Activated naive CD4-positive, alpha-beta T cell treated with anti-CD3 and anti-CD28 coated beads, Interleukin-2, amount 10 ng/mL, durations not matched to agents 7 days and 5 days (primary cell): ENCODE measurements at places on chromosomes 7 and 10.
A peak's percentile ranks its signal among the peaks of the same experiment; 100 is the strongest.

DNA sequence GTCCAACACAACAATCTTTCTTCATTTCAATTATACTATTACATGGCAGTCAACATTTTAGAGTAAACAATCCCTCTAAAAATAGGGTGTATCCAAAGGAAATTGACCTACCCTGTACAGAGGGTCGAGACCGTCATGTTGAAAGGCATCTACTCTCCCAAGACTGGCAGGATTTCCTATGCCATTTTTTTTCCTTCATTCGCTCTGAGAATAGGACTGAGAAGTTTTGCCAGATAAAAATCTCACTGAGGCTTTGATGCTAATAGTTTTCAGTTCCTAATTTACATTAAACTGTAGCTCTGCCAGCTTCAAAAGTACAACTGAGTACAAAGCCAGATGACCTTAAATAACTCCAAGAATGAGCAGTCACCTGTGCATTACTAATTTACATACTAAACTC lies 84.5 kb upstream of the SEMA3C start:
- no peaks in the 10 kb centered on the region for H3K27me3 ChIP-seq
- no peak overlapping the region for H3K4me3 ChIP-seq
- no peak overlapping the region for H3K27ac ChIP-seq
- H3K4me1 ChIP-seq = no peaks in the 10 kb centered on the region
- DNase-seq = no peak

DNA sequence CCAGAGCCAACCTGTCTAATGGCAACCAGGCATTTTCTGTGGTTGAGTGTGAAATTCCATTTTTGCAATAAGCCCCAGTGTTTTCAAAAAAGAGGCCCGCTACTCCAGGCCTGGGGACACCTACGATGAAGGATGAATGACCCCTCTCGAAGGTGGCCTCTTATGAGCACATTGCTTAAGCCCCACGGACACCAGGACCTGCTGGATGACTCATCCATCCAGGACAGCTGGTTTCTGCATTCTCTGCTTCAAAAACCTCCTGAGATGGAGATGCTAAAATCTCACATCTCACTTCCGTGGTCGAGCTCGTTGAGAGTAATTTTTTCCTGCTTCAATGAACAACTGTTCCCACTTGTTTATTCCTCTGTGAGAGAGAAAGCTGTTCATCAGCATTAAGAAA lies 150.2 kb upstream of the FZD8 start:
- H3K27ac ChIP-seq = no peak overlapping the region
- no peaks in the 10 kb centered on the region for H3K36me3 ChIP-seq
- no peaks in the 10 kb centered on the region for H3K27me3 ChIP-seq
- no peak for DNase-seq

- DNase-seq = peak; percentile 46
- peaks cover 31% of the 10 kb centered on the region for H3K4me1 ChIP-seq
- peak overlapping the region; percentile 91 for H3K27ac ChIP-seq
- peaks cover 2% of the 10 kb centered on the region for H3K36me3 ChIP-seq
- H3K4me3 ChIP-seq = no peak overlapping the region
- no peaks in the 10 kb centered on the region for H3K27me3 ChIP-seq
Measured at GRCh38 chr7:121530227-121531174, 134.4 kb upstream of the FAM3C start.

- H3K27ac ChIP-seq = peak overlapping the region; percentile 43
- H3K4me3 ChIP-seq = no peak overlapping the region
- DNase-seq = peak; percentile 89
- no peaks in the 10 kb centered on the region for H3K27me3 ChIP-seq
- peaks cover 11% of the 10 kb centered on the region for H3K36me3 ChIP-seq
Measured at GRCh38 chr10:119445311-119445934, 97.1 kb downstream of the RGS10 start.

DNA sequence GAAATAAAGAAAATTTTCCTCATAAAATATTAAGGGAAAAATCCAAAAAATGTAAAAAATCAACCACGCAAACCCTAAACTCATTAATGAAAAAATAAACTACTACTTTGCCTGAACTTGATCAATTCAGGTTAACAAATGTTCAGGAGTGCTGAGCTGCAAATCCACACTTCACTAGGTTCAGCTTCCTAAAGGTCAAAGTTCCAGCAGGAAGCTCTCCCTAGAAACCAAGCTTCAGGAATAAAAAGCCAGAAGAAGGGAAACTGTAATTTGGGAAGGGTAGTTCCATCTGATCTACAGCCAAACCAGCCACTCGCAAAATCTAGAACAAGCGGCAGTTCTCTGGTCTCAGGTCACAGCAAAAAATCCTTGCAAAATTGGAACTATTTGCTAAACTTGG lies 7.8 kb upstream of the NMT2 start:
- no peak overlapping the region for H3K4me3 ChIP-seq
- H3K27ac ChIP-seq = no peak overlapping the region
- H3K4me1 ChIP-seq = peaks cover 23% of the 10 kb centered on the region
- no peak for DNase-seq
- H3K36me3 ChIP-seq = no peaks in the 10 kb centered on the region

DNA sequence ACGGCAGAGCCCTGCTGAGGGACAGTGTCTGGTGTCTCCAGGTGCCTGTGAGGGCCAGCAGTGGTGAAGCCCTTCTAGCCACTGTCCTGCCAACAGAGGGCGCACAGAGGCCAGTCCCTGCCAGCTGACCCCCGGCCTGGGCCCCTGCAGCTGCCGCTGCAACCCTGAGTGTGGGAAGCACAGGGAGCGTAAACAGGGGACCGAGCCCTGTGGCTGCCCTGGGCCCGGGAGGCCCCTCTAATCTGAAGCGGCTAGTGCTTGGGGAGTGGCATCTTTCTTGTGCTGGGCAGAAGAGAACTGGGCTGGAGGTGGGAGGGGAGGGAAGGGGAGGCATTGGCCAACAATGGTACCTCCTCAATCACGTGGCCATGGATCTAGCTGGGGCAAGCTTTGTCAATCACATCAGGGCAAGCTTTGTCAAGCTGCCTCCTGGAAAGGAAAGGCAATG lies 34.6 kb downstream of the TRIM8 start:
- H3K4me1 ChIP-seq = peaks cover 51% of the 10 kb centered on the region
- H3K36me3 ChIP-seq = peaks cover 2% of the 10 kb centered on the region
- no peaks in the 10 kb centered on the region for H3K27me3 ChIP-seq
- H3K27ac ChIP-seq = no peak overlapping the region
- H3K4me3 ChIP-seq = no peak overlapping the region
- DNase-seq = peak; percentile 32

GRCh38 chr7:104895522-104896236 lies 118.3 kb upstream of the KMT2E start:
- H3K4me1 ChIP-seq = peaks cover 7% of the 10 kb centered on the region
- no peak overlapping the region for H3K4me3 ChIP-seq
- no peaks in the 10 kb centered on the region for H3K36me3 ChIP-seq
- DNase-seq = no peak

GRCh38 chr7:22675917-22676343 lies 51.1 kb upstream of the IL6 start:
- peaks cover 97% of the 10 kb centered on the region for H3K4me1 ChIP-seq
- DNase-seq = peak; percentile 77
- H3K36me3 ChIP-seq = peaks cover 25% of the 10 kb centered on the region
- H3K4me3 ChIP-seq = peak overlapping the region; percentile 59
- peak overlapping the region; percentile 95 for H3K27ac ChIP-seq

DNA sequence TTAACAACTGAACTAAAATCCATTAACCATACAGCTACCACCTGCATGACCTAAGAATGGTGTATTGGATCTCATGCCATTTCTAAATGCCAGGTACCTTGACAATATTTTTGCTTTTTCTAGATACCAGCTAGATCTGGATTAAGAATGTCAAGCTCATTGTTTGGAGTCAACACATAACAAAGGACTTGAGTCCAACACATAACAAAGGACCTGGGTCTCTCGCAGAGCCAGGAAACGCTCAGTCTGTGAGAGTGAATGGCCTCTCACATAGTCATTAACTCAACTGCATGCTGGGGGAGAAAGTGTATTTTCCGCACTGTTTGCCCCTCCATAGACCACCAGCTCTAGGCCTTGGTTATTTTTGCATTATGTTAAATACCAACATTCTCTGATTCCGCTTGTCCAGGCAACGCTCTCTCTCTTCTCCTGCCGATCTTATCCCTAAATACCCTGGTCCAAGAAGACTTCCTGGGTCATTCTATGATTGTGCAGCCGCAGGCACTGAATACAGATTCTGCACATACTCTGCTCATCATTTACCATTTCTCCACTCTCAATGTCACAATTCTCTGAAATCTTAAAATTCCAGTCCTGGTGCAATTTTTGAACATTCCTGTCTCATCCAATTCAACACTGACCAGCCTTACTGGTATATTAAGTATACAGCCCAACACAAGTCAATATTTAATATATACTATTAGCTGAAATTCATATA lies 31.2 kb downstream of the ITIH5 start:
- peaks cover 12% of the 10 kb centered on the region for H3K27me3 ChIP-seq
- no peak for DNase-seq
- no peaks in the 10 kb centered on the region for H3K36me3 ChIP-seq
- no peaks in the 10 kb centered on the region for H3K4me1 ChIP-seq

GRCh38 chr10:86635402-86635801 lies 18.9 kb upstream of the OPN4 start:
- peaks cover 46% of the 10 kb centered on the region for H3K27me3 ChIP-seq
- H3K36me3 ChIP-seq = no peaks in the 10 kb centered on the region
- H3K4me3 ChIP-seq = no peak overlapping the region
- DNase-seq = no peak
- H3K27ac ChIP-seq = no peak overlapping the region
- H3K4me1 ChIP-seq = no peaks in the 10 kb centered on the region

DNA sequence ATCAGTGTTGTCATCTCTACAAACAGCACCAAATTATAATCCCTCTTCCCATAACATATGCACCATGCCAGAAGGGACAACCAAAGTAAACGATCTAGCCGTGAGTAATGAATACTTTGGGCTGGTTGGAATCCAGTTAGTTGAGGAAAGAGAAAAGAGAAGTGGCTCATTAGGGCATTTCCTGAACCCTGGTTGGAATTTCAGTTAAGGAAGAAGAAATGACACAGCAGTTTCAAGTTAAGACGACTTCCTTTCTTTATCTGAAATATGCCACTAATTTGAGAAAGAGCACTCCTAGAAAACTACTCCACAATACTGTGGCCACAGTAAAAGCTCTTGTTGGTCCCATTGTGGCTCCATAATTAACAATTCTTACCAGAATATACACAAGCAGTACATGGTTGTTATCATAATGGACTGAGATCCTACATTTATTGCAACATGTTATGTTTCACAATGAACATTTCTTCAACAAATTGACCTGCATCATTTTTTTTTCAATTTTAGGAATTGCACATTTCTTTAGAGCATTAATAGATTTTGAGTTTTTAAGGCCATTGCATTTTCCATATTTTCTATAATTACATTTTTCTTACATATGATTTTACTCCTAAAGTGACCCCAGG lies at the start of gene TFEC:
TFEC (minus strand) TSS at position 113 of the 626 bp plus-strand sequence. CDS start 46,322 bp downstream, outside the sequence.
- no peak within 1 kb of the TSS for H3K27ac ChIP-seq
- no peaks in the 10 kb centered on the region for H3K4me1 ChIP-seq
- H3K27me3 ChIP-seq = peaks cover 5% of the 10 kb centered on the region
- no peaks in the 10 kb centered on the region for H3K36me3 ChIP-seq
- H3K4me3 ChIP-seq = no peak within 1 kb of the TSS

DNA sequence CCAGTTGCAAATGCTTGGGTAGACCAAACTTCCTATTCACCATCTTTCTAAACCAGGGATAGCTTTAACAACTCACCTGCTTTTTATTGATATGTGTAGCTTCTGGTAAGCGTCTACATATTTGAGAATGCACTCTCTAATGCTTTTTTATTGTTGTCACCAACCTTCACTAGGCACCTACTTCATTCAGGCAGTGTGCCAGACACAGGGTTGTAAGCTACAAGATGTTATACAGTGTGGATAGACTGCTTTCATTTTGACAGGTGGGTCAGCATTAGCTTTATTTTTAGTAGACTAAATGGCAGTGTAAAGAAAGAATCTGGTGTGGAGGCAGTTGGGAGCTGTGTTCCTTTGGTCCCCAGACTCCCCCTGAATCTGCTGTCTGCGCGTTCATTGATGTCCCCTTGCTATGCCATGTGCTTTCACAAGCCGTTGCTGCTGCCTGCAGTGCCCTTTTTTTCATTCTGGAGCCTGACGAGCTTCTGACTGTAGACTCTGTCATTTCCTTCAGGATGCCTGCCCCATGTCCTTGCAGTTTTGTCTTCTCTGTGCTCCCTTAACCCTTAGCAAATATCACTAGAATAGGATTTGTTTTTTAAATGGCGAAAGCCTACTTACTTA lies 32.1 kb downstream of the NRF1 start:
- no peak for DNase-seq
- H3K36me3 ChIP-seq = peaks cover 2% of the 10 kb centered on the region
- no peaks in the 10 kb centered on the region for H3K4me1 ChIP-seq
- H3K27me3 ChIP-seq = no peaks in the 10 kb centered on the region

GRCh38 chr7:39697483-39697882 lies 74.1 kb downstream of the RALA start:
- H3K27me3 ChIP-seq = no peaks in the 10 kb centered on the region
- DNase-seq = no peak
- no peak overlapping the region for H3K27ac ChIP-seq
- H3K36me3 ChIP-seq = peaks cover 54% of the 10 kb centered on the region
- H3K4me1 ChIP-seq = no peaks in the 10 kb centered on the region
